ENCODE measurements at places on chromosomes 11 and 22.

DNA sequence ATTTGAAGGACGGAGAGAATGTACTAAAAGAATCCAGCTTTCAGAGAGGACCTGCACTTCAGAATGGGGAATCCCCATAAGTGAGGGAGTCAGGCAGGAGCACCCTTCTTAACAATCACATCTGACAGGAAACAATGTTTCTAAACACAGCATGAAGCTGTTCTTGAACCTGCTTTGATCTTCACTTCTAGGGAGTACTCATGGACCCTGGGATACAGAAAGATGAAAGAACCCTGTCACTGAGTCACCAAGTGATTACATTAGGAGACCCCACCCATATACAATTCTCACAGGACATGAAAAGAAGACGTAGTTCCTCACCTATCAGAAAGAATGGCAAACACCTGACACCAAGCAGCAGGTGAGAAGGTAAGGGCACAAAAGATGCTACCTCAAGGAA lies 296.9 kb upstream of the ZC3H12C start:
- DNase-seq: no peak

DNA sequence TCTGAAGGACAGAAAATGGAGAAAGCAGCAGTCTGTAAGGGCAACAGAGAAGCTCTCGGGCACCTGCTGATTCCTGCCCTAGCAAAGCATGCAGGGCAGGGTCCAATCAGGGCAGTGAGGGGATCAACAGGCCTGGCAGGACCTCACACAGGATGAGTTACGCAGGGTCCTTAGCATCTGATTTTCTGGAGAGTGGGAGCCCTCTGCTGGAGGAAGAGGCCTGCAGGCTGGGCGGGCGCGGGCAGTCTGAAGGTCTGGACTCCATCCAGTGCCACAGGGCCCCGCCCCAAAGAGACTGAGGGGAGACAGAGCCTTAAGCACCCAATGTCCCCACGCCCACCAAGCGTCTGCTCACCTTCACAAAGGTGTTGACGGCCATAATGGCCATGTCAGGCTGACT lies 28.9 kb downstream of the AP1B1 start:
- DNase-seq: no peak

DNA sequence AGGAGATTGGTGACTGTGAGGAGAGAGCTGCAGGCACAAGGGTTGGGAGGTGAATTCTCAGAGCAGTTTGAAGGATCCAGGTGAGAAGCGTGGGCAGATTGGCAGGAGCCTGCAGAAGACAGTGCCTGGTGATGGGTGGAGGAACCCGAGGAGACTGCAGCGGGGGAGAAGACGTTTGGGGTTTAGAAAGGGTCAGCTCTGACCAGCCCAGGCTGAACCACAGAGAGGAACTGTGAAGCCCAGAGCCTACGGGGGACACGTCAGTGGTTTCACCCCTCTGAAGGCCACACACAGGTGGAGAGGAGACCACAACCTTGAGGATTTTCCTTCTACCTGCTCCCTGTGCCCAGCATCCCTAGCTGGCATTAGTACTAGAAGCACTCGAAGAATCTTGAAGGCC lies 154.8 kb upstream of the TBCEL start:
- DNase-seq: no peak

- DNase-seq: no peak
These were observed 144.9 kb downstream of the ARHGAP42 start for GRCh38 chr11:100831929-100832494.

DNA sequence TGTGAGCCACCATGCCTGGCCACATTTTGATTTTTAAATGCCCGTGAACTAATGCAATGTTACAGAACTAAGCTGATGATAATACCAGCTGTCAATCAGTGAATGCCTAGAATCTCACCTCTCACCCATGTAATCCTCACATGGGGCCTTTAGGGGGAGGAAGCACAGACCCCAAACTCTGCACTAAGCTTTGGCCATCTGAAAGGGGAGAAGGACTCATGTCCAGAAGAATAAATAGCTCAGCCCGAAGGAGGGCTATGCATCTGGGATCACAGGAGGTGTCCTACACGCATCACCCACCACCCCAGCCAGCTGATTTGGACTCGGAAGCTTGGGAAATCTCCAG lies 36.0 kb upstream of the YPEL1 start:
- DNase-seq: no peak

- DNase-seq: no peak
These were observed 78.4 kb downstream of the NAV2 start for GRCh38 chr11:19790831-19791552.

DNA sequence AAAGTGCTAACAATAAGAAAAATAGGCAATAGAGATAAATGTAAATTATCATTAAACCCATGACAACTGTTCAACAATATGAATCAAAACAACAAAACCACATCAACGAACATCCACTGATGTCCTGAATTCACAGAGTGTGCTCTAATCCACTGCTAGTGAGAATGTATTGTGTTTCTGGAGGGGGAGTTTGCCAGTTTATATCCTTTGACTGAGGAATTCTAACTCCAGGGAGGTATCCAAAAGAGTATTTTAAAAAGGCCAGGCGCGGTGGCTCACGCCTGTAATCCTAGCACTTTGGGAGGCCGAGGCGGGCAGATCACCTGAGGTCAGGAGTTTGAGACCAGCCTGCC lies 1.7 kb upstream of the WEE1 start:
- no peak for DNase-seq

- no peak for DNase-seq
These were observed 2.1 kb downstream of the FEZ1 start for GRCh38 chr11:125494031-125494360.

DNA sequence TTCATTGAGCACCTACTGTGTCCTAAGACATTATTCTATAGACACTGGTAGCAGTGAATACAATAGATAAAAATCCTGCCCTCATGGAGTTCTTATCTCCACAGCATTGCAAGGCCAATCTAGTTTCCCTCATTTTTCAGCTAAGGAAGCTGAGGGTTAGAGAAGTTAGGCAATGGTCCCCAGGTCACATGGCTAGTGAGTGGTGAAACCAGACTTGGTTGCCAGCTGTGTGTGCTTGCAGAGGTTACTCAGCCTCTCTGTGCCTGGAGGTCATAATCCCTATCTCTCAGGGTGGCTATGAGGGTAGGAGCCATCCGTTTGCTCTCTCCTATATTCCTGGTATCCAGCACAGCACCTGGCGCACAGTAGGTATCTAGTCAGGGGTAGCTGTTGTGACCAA lies 147.7 kb upstream of the SEZ6L start:
- no peak for DNase-seq

DNA sequence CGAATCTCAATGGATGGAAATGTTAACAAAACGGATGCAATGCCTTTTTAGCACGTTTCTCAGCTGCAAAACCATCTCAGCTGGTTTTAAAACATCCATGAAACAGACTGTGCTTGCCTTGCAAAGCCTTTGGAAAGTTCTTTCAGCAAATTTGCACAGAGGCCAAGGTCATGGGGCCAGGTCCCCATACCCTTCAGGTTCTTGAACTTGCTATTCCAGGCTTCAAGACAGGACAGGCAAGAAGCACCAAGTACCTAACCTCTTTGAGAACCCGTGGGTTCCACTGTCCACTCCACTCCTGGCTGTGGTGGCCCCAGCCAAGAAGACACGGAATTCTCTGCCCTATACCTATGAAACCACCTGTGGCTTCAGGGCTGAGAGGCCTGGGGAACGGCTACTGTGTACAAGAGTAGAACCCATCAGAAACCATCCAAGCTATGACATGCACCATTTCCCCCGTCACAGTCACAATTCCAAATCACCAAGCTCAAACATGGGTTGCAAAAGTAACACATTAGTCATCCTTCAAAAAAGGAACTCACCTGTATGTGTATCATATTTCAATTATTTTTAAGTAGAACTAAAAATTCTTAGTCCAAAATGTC lies 17.0 kb downstream of the TNKS1BP1 start:
- DNase-seq: no peak

- no peak for DNase-seq
These were observed 16.3 kb downstream of the AP5B1 start for GRCh38 chr11:65764434-65764833.

- no peak for DNase-seq
These were observed 298.3 kb downstream of the ETS1 start for GRCh38 chr11:128289048-128289447.

DNA sequence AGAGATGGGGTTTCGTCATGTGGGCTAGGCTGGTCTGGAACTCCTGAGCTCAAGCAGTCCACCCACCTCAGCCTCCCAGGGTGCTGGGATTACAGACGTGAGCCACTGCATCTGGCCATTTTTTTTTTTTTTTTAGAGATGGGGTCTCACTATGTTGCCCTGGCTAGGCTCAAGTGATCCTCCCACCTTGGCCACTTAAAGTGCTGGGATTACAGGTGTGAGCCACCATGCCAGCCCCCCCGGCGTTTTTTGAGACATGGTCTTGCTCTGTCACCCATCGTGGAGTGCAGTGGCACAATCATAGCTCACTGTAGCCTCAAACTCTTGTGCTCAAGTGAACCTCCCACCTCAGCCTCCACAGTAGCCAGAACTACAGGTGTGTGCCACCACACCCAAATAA lies 16.5 kb downstream of the RHBDD3 start:
- no peak for DNase-seq

DNA sequence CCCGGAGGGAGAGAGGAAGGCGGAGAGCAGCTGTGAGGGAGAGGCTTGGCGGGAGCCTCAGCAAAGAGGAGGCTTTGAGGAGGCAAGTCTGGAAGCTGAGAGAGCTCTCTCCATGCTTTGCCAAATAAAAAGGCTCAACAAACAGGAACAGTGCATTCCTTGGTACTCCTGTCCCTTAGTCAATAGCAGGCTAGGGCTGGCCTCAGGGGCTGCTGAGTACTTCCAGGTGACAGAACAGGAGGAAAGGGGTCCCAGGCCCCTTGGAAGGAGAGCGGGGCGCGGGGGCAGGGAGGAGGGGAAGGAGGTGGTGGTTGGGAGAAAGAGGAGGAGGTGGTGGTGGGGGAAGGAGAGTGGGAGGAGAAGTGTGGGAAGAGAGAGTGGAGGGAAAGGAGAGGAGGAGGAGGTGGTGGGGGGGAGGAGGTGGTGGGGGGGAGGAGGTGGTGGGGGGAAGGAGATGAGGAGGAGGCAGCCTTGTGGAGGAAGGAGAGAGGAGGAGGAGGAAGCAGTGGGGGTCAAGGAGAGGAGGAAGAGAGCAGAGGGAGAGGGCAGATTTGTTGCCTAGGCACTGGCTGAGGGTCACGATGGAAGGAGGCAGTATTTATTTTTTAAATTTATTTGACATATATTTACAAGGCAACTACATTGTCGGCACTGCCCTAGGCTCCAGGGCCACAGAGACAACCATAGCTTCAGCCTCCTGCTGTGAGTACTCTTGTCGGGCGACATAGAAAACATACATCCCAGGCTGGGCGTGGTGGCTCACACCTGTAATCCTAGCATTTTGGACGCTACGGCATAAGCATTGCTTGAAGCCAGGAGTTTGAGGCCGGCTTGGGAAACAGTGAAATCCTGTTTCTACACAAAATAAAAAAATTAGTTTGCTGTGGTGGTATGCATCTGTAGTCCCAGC lies 74.2 kb upstream of the ZBED5 start:
- DNase-seq: no peak

DNA sequence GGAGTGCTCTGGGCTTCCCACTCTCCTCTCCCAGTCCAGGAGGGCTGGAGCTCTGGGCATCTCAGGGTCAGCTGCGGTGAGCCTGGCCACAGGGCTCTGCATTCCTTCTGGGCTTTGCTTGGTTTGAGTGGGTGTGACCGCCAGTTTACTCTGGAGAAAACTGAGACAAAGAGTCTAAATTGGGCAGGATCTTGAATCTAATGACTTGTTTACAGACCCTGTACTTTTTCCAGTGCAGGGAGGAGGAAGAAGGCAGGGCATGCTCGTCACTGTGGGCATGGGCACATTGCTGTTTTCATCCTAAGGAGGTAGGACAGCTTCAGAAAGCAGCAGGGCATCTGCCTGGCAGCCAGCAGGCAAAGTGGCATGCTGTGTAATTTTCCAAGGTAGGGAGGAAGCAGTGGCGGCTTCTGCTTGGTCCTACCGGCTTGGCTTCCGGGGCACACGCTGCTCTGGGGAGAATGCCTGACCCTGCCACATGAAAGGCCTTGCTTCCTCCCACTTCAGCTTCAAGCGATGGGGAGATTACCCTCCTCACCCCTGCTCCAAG lies 22.9 kb downstream of the FLI1 start:
- no peak for DNase-seq

- DNase-seq: no peak
These were observed 35.9 kb downstream of the CTTN start for GRCh38 chr11:70433966-70434812.

GRCh38 chr22:48639896-48640748 lies 1187.6 kb downstream of the BRD1 start:
- DNase-seq: no peak

DNA sequence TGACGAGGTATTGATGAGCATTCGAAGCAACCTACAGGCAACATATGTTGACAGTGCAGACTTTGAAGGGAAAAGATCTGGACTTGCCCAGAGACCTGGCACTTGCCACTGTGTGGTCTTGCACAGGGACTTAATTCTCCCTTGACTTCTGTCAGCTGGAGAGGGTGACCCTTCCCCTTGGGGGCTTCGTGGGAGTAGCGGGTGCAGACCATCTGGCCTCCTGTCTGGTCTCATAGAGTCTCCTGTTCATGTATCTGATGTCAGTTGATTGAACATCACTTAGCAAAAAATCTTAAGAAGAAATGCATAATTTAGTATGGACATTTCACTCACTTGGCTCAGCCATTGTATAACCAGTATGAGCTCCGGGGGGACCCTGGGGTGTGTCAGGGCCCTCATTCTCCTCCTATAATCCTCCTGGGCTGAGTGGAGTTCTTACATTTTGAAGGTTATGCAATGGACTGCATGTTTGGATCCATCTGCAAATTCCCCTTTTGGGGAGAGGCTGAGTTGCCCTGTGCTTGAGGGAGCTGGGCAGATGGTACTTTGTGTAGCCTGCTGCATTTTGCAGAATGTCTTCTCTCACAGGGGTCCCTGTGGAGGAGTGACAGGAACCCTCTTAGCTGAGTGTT lies 13.0 kb downstream of the BCR start:
- DNase-seq: no peak

DNA sequence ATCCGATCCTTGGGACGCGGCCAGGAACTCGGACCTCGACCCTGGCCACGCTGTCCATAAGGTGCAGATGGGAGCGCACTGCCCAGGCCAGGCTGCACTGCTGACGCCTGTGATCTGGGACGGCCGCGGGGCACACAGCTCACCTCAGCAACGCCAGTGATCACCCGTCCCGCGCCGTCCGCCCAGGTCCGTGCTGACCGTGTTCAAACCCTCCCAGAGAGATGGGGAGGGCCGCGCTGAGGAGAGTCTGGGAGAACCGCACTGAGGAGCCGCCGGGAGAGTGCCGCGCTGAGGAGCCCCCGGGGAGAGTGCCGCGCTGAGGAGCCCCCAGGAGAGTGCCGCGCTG lies 636 bp downstream of the KCNQ1OT1 start:
- DNase-seq: no peak

- DNase-seq: no peak
These were observed 21.6 kb downstream of the APOL1 start for GRCh38 chr22:36274531-36274930.

- no peak for DNase-seq
These were observed 602 bp upstream of the INPP5J start for GRCh38 chr22:31122196-31122531.
